ENCODE measurements at places on chromosomes 16 and 17. TPM values are rescaled to one million over a fixed set of nuclear protein-coding genes. Genes with fewer than 3 reads are reported as not detected.

PTX4 gene
- total RNA-seq, result not detected

GRCh38 chr16:2960183-2961010 is 3.7 kb upstream of the KREMEN2 start:
- peak; percentile 75 for DNase-seq

DNA sequence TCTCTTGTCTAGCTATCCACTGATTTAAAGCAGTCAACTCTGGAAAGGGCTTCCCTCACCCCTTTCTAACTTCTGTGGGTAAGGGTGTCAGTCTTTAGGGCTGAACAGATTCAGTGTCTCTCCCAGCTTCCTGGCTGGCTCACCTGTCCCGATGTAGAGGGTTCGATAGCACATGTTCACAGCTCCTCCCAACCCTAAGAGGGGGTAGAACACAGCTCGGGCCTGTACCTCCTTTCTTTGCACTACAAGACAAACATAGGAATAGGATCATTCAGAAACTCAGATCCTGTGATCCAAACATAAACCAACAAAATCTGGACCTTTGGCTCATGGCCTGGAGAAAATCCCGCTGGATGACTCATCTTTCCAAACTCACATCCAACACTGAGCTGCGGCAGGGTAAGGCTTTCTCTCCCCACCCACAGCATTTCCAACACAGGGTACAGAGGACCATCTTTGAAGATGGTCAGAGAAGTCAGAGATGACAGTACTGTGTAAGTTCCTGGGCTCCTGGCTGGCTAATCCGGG is 5.8 kb upstream of the DHRS13 start:
- peak; percentile 94 for DNase-seq

DNA sequence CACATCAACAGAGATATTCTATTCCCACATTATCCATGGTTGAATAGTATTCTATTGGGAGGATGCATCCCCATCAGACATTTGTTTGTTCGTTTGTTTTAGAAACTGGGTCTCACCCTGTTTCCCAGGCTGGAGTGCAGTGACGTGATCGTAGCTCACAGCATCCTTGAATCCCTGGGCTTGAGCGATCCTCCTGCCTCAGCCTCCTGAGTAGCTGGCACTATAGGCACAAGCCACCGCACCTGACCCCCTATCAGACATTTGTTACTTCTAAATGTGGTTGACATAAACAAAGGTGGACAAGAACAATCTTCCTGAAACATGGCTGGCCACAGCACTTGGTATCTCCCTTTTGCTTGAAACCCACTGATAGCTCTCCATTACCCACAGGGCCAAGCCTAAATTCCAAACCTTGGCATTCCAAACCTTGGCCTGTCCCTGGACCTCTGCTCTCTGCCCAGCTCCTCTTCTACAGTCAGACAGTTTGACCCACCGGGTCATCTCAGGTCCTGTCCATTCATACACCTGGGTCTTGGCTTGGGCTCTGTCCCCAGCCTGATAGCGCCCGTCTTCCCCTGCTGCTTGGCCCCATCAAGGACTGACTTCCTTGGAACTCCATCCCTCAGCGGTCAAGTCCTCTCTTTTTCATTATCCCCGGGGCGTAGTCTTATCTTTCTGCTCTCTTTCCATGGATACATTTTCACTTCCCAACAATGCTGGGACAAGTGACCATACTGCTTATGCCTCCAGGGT is 1.5 kb upstream of the PRR29 start:
- peak; percentile 39 for DNase-seq

- no peak for DNase-seq
These were observed 13.1 kb downstream of the DNAI2 start for GRCh38 chr17:74287031-74287602.

DNA sequence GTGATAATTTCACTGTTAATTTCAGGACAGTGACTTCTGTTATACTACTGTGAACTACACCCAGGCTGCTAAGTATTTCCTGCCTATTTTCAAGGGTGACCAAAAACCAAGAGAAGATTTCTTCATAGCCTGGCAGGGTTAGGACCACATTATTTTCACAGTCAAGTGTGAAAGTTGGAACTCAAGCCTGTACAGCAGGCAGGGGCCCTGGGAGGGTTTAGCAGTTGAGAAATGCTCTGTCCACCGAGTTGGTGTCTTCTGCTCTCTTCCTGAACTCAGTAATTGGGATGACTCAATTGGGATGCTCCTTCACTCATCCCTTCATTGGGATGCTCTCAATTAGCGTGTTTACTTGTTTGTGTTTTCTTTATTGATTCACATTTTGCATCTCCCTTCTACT is 347.3 kb upstream of the CDH11 start:
- DNase-seq, result no peak

GRCh38 chr17:82910041-82910481 is 70.2 kb upstream of the ZNF750 start:
- no peak for DNase-seq

DNA sequence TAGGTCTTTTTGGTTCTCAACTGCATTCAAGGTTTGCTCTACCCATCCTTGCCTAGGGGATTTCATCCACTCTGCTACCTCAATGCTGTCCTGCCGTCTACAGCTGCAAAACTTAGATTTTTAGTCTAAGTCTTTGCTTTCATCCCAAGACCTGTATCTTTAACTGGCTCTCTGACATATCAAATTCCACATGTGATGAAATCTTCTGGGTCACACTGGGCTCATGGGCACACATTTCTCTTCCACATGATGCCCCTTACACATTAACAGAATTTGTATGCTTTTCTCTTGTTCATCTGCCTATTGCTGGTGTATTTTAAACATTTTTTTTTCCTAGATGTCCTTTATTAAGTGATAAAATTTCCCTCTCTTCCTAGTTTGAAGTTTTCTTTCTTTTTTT is 39.6 kb downstream of the MAF start:
- no peak for DNase-seq

- peak; percentile 59 for DNase-seq
These were observed 709.1 kb downstream of the CDH11 start for GRCh38 chr16:64412578-64413280.

GRCh38 chr17:76155988-76156661 is 15.1 kb upstream of the FOXJ1 start:
- DNase-seq, result no peak

- peak; percentile 75 for DNase-seq
These were observed 4.3 kb upstream of the ADGRG1 start for GRCh38 chr16:57624044-57624688.
